ENCODE measurements at places on chromosomes 5 and 9.

DNA sequence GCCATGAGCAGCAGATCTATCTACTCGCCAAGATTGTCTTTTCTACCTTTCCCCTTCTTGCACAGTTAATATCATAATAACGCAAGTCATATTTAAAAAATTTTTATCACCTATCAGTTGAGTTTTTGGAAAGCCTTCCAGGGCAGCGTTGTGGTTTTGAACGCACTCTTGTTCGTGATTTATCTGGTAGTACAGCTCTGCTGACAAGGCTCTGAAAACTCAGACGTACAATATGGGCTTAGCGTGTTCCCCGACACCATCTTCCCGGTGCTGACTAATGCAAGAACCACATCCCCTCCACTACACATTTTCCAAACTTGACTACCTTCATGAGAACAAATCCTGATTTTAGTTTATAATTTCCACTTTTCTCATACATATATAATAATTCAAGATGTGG lies 1.6 kb upstream of the NFIL3 start:
- no peak for DNase-seq

DNA sequence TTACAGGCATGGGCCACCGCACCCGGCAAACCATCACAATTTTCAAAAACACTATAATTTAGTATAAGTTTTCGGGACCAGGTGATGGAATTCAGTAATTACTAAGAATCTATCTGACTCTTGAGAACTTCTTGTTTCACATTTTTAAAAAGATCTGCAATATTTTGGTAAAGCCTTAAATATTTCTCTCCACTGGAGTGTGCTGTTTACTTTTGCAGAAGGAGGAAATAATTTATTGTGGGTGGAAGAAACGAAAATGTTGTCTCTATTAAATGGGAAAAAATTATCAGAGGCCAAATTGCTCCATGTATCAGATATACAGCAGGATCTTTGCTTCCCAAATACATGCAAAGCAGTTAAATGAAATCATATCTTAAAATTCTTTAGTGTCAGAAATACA lies 566.8 kb upstream of the CYLC2 start:
- DNase-seq, result no peak

- no peak for DNase-seq
Measured at GRCh38 chr9:99966716-99967115, 60.3 kb downstream of the STX17 start.

- DNase-seq, result no peak
Measured at GRCh38 chr5:63563008-63563917, 399.0 kb downstream of the HTR1A start.

GRCh38 chr5:151699071-151699901 lies 12.6 kb upstream of the SPARC start:
- no peak for DNase-seq

GRCh38 chr5:114412510-114413171 lies 50.8 kb downstream of the KCNN2 start:
- DNase-seq, result no peak

DNA sequence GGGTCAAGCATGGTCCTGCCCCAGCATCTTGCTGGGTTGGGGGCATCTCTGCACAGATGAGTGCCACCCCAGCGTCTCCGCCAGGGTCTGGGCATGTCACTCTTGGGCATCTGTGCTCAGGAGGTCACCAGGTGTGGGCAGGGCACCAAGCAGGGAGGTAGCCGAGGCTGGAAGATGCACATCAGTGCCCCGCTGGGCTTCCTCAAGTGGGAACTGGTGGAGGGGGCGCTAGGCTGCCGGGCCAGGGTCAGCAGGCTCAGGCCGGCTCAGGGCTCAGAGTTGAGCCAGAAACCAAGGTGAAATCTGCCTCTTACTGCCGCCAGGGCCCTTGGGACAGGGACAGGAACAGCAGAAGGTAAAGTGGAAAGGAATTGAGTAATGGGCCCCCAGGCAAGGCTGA lies 4.0 kb upstream of the FUT7 start:
- no peak for DNase-seq

DNA sequence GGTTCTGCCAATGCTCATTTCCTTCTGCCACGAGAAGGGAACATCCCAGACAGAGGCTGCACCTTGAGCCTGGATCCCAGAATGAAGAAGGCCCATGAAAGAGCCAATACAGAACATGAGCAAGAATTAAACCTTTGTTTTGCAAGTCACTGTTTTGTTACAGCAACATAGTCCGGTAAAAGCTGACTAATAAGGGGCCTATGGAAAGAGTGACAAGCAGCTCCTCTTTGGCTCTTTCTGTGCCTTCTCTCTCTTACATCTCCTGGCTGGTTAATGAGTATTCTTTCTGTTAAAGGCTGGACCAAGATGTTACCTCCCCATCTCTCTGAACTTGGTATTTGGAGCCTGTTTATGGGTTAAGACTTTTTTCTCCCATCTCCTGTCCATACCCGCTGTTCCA lies 10.8 kb downstream of the GFRA3 start:
- DNase-seq, result no peak
